ENCODE measurements at places on chromosomes 12 and 14.

DNA sequence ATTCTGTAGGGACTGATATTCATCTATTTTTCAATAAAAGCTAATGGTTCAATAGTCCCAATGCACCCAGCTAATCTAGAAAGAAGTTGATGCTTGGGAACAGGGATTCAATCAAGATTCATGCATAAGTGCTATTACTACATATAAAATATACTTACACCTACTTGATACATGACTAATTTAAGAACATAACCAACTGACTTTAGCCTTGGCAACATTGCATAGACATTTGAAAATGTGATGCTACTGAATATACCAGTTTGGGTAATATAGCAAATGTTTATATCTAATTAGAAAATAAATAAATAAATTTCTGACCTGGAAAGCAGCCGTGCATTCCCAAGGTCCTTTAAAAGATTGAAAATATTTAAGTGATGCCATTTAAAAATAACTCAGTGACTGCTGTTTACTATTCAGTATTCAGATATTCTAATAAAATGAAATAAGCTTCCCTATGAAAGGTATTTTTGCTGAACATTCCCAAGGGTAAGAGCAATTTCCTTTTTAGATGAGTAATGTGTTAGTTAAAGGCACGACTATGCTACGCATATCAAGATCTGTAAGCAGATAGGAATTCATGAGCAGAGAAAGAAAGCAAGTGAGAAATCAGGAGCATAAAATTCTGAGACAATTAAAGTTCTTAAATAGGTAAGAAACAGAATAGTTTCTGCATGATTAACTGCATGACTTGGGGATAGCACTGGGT, 160.6 kb upstream of the SYT1 start:
- no peak for DNase-seq

- DNase-seq = no peak
These were observed 190.6 kb downstream of the ITPR2 start for GRCh38 chr12:26642361-26642760.

- no peak for DNase-seq
These were observed 233.5 kb downstream of the EFCAB11 start for GRCh38 chr14:89720741-89721729.

- no peak for DNase-seq
These were observed 41.4 kb downstream of the SPTSSA start for GRCh38 chr14:34420547-34421150.

DNA sequence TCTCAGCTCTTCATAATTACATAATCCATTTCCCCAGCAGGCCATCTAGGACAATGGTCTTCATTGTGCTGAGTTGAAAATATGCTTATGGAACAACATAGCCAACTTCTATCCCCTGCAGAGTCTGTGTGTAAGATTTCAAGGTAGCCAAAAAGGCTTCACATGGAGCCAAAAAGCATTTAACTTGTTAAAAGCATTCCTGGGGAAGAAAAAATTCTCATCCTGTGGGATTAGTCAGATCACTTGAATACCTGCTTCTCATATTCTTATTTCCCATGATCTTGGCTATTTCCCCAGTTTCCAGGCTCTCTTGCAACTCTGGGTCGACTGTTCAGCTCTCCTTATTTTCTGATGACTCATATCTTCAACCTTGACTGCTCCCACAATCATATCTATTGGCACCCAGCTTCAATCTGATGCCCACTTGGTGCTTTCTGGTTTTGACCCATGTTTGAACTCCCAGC, 178.9 kb downstream of the KLHL28 start:
- DNase-seq = no peak

DNA sequence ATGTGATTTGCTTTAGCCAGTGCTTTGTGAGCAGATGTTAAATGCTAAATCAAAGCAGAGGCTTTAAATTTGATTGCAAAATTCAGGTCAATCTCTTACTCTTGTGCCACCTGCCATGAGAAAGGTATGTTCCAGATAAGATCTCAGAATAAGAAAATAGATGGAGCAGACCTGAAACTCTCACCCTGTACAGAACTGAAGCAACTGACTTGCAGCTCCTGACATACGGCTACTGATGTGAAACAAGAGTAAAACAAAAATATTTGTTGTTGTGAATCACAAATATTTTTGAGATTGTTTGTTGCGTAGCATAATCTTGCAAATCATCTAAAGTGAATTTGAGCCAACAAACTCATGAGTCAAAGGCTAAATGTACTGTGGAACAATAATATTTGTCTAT, 3.5 kb upstream of the OSBPL8 start:
- no peak for DNase-seq

- DNase-seq = no peak
These were observed 142.5 kb downstream of the TMX1 start for GRCh38 chr14:51382506-51382905.

GRCh38 chr12:121461048-121461447, 61.1 kb downstream of the RNF34 start:
- no peak for DNase-seq

GRCh38 chr12:90074086-90074485, 365.4 kb upstream of the ATP2B1 start:
- DNase-seq = no peak

DNA sequence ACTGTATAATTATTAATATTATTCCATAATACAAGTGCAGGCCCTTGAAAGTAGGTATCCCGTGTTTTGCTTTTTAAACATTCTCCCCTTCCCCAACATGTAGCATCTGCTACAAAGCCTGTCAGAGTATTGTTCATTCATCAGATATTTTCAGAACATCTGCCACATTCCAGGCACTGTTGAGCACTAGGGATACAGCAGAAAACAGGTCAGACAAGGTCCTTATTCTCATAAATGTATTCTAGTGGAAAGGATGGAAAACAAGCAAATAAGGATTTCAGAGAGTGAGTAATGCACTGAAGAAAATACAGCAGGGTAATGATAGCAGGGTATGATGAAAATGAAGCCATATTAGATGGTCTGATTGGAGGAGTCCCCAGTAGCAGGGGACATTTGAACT, 3.8 kb downstream of the ERP29 start:
- DNase-seq = no peak

DNA sequence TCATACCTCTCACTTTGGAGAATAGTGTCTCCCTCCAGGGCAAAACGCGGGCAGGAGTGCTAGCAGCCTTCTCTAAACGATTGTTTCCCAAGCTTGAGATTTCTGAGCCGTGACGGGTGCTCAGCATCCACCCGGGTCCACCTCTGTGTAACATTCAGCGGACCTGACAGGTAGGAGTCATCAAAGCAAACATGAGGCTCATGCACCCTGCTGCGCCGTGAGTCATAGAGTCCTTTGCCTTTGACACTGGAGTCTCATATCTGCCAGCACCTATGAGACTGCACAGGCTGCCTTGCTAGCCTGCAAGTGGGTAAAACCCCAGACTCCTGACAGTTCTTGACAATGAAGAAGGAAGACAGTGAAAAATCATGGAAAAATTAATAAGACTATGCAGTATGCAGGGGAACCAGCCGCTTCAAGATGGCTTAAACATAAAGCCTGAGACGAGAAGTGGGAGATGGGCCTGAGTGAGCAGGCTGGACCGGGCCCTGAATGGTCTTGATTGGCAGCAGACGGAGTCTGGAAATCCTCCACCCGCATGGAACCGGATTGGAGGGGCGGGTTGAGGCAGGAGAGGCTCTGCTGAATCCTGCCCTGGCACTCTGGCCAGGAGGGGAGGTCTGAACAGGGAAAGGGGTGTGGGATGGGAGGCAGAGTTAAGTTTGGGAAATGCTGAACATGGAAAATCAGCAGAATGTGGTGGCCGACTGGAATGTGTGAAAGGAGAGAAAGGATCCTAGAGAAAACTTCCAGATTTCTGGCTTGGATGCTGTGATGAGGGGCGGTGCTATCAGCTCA, 54.2 kb downstream of the LGMN start:
- no peak for DNase-seq

DNA sequence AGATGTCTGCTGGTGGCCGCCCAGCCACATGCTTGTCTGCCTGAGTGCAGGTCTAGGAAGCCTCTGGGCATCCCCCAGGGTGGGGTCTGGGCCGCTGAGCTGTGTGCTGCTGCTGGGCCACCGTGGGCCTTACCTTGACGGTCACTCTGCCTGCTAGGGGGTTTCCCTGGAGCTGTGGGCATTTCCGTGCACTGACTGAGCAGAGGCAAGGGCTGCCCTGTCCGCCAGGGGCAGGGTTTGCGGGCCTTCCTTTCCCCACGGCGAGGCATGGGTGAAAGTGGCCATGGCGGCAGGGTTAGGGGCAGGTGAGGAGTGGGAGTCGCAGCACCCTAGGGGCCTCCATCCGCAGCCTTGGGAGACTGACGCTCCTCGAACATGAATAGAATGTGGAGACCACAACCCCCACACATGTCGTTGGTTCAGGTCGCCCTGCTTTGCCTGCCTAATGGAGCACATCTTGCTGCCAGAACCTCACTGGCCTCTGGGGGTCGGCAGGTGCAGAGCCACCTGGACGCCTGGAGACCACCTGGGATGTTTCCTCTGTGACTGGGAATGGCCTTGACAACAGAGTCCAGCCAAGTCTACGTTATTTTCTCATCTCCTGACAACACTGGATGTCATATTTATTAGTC, 2.5 kb downstream of the ZBTB42 start:
- DNase-seq = no peak

- DNase-seq = no peak
These were observed 6.0 kb downstream of the DCTN2 start for GRCh38 chr12:57541001-57541400.

DNA sequence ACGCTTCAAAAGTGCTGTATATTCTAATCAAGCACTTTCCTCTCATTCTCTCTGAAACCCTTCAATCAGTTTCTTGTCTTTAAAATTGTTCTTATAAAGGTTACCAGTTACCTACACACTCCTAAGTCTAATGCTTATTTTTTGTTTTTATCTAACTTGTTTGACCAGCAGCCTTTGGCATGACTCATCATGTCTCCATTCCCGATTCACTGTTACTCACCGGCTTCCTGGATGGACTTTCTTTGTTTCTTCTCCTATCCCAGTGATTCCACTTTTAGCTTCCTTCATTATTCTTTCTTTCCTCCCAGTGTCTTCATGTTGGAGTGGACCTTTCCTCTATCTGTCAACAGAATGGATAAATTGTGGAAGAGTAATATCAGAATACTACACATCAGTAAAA, 368.6 kb upstream of the CCDC196 start:
- no peak for DNase-seq

GRCh38 chr12:89709995-89710872, 1.6 kb upstream of the ATP2B1 start:
- no peak for DNase-seq

DNA sequence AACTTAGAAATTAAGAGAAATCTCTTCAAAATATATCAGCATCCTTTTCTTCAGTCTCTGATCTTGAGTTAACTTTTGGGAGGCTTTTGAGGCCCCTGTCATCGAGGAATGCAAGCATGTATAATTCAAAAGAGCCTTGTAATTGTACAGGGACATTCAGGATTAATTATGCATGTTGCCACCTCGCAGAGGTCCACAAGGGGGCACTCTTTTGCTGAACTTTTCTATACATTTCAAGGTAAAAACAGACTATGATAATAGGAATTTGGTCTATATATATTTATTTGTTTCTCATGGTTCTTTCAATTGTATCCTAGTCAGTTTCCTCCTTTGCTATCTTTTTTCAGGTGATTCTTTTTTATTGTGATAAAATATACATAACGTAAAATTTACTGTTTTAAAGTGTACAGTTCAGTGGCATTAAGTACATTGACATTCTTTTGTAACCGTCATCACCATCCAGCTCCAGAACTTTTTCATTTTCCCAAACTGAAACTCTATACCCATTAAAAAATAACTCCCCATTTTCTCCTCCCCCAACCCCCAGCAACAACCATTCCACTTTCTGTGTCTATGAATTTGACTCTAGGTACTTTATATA, 47.0 kb upstream of the SLC2A13 start:
- no peak for DNase-seq

GRCh38 chr12:14525964-14526363, 41.7 kb downstream of the PLBD1 start:
- no peak for DNase-seq

DNA sequence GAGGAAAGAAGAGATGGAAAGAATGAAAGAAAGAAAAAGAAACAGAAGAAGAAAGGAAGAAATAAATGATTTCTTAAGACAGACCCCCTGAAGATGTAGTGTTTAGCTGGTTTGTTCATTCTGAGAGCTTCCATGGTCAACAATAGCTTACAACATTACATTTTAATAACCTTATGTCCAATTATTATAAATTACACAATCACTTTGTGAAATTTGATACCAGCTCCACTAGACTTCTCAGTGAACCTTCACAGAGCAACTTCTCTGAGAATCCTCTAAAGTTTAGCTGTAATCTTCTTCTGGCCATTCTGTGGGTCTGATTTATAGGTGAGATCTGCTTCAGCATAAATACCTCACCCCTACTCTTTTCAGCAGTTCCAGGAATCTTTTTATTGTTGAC, 27.9 kb downstream of the SIX1 start:
- DNase-seq = no peak

DNA sequence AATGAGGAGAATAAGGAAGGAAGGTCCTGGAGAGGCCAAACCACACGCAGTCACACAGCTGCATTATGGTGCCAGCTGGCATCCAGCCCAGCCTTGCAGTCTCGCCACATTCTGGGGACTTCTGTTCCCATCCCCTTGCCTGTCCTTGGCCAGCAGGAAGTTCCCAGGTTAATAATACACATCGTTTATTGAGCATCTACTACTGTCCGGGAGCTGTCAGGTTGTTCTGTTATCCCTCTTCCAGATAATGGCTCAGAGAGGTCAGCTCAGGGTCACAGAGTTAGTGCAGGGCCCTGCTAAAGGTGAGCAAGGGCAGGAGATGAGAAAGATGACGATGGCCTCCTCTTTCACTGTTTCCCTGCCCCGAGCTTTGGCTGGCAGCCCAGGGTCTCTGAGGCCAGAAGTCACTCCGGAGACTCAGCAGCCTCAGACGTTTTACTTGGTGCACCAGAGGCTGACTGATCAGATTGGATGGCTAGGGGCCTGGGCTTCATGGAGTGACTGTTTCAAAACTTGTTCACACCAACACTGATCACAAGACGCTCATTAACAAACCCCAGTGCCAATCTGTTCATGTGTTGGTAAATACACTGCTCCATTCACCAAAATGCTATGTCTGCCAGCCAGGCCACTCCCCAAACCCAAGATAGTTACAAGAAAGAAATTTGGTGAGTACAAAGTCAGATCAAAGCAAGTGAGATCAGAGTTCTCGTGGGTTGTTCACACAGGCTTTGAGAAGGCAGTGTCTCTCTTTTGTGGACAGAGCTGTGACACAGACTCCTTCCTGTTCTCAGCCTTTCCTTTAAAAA, 79.2 kb downstream of the B4GALNT3 start:
- no peak for DNase-seq

GRCh38 chr14:79464468-79464867, 746.8 kb downstream of the DIO2 start:
- DNase-seq = no peak

DNA sequence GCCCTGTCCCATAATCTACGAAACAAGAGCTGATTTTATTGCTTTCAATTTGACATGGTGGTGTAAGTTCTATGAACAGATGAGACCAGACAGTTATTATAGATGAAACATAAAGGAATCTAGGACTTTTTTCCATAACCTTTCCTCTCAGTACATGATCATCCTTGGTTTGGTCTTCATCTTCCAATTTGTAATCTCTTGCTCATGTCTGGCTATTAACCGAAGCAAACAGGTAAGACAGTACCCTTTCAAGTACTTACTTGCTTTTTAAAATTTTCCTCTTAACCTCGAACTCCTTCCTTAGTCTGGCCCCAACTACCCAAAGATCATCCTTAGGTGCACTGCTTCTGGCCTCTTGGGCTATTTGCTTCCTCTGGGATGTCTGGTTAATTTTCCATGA, 1.2 kb downstream of the TSPAN31 start:
- DNase-seq = no peak

- no peak for DNase-seq
These were observed 356.4 kb upstream of the SEL1L start for GRCh38 chr14:81890020-81890419.

- DNase-seq = no peak
These were observed 1.5 kb upstream of the PNMA1 start for GRCh38 chr14:73715707-73716106.

GRCh38 chr12:52415870-52416750, 10.0 kb upstream of the KRT82 start:
- no peak for DNase-seq

Data from D721Med (cell line).